CD4-positive, alpha-beta T cell treated with Interleukin-17A for 1 hour (primary cell): ENCODE measurements at places on chromosomes 11 and 22.

GRCh38 chr11:26983645-26984044 lies 10.3 kb upstream of the FIBIN start:
- no peak for DNase-seq

GRCh38 chr11:8341996-8342395 lies 78.3 kb upstream of the LMO1 start:
- DNase-seq: no peak

DNA sequence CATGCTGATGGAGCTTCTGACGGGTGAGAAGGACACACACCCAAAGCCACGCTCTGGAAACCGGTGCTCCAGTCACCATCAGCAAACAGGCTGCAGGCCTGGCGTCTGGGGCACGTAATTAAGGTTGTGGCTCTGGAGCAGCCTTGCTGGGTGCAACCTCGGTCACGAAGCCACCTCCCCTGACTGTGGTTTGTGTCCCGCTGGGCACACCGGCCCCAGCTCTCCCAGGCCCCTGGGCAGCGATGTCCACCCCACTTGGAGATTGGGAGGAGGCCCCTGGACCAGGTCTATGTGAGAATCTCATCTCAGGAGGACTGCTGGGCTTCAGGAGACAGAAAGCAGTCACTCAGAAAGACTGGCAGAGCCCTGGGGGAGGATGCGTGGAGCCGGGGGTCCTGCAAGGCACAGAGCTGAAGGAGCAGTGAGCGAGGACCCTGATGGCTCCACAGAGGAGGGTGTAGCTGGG lies 631.6 kb downstream of the BRD1 start:
- DNase-seq: no peak

- DNase-seq: no peak
Observed at GRCh38 chr22:29144786-29145160, 60.9 kb upstream of the EMID1 start.

GRCh38 chr11:115691030-115691429 lies 186.8 kb upstream of the CADM1 start:
- no peak for DNase-seq

GRCh38 chr22:40433416-40434090 lies 63.2 kb downstream of the SGSM3 start:
- no peak for DNase-seq

GRCh38 chr11:44507896-44508445 lies 57.5 kb upstream of the CD82 start:
- no peak for DNase-seq
